ENCODE measurements at places on chromosomes 13 and 19. TPM values are rescaled to one million over a fixed set of nuclear protein-coding genes. Genes with fewer than 3 reads are reported as not detected.

- DNase-seq, result no peak
Measured at GRCh38 chr13:66665991-66666390, 564.1 kb downstream of the PCDH9 start.

DNA sequence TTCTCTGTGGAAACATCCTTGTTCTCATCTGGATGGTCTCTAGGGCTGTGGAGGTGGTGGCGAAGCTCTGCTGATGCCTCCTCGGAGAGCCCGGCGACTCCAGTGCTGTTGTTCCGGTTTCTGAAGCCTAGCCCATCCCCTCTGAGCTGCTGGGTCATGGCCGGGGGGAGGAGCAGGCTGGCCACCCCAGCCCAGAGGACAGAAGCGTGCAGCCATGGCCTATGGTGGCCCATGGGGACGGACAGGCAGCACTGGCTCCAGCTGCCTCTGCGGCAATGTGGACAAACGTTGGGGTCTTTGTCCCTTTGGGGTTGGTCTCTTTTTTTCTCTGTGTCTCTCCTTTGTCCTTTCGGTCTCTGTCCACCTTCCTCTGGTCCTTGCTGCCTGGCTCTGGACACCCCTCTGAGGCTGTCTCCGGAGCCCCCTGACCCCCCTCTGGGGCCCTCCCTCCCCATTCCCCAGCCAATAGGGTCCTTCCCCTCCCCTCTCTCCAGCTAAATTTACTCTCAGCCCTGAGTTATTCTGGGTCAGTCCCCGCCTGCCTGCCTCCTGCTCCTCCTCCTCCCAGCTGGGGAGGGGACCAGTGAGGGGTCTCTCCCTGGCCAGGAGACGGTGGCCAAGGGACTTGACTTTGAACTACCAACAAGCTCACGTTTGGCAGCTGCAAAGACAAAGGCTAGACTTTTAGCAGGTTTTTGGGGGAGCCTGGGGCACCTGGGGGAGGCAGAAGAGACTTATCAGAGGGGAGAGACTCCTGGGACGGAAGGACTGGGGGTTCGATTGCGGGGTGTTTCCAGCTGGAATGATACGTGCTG lies at the start of gene HRC:
TSS of gene HRC (minus strand) at position 392 of the 815 bp plus-strand sequence. CDS start at position 233, 159 bp downstream.
- no peak for DNase-seq

Gene ZSCAN4
- not detected for total RNA-seq

GRCh38 chr19:13629687-13630357 lies 123.5 kb upstream of the CACNA1A start:
- DNase-seq, result no peak

- peak; percentile 39 for DNase-seq
Measured at GRCh38 chr19:34961775-34962686, 2.0 kb downstream of the ZNF792 start.

Gene CATSPERD
- not detected for total RNA-seq

DNA sequence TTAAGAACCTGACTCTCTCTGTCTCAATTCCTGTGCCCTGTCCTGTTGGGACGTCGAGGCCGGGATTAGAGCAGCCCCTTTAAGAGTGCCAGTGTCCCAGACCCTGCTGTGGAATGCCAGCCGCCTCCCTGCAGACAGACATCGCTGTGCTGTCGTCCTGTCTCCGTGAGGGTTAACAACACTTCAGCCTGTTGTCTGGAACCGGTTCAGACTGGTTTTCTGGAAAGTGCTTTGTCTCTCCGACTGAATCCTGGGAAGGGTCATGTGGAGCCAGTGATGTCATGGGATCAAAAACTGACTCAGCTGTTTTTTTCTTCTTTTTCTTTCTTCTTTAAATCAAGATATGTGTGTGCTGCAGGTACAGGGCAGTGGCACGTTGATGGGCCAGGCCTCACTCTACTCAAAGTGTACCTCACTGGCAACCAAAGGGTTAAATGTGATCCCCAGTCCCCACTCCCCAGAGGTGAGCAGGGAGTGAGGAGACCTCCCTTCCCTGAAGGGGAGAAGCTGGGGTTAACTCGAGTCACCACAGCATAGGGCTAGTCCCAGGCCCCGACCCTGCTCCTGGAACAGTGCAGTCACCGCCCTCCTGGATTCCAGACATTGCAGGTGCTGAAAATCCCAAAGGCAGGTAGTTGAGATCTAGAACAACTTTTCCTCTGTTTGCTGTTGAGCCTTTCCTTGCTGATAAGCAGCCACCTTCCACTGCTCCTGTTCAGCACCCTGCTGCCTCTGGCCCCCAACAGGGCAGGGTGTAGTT lies 50.8 kb downstream of the TSSK6 start:
- no peak for DNase-seq

DNA sequence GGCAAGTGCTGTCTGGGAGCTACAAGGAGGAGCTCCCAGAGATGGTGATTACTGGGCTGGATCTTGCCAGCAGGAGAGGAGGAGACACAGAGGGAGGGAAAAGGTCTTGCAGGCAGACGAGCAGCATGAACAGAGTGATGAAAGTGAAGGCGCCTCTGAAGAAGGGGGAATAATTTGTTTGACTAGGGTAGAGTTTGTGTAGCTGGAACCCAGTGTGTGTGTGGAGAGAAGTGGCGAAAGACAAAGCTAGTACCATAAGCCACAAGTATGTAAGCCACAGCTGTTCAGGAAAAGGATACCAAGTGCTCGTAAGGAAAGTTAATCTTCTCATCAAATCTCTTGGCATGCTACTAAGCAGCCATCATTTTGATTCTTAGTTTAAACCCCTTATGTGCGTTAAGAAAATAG lies 5.4 kb downstream of the FLT1 start:
- DNase-seq, result no peak

DNA sequence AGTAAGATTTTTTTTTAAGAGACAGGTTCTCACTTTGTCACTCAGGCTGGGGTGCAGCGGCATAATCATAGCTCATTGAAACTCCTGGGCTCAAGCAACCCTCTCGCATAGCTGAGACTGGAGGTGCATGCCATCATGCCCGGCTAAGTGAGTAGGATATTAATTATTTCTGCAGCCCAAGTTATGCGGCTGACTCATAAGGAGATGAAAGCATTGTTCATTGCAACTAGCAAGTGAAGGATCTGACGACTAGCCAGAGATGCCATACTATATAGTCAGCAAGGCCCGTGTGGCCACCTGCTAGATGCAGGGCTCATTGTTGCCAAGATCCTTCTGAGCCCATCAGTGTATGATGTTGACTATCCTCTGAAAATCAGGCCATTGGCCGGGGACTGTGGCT lies 45.2 kb downstream of the ABCC4 start:
- DNase-seq, result no peak

DNA sequence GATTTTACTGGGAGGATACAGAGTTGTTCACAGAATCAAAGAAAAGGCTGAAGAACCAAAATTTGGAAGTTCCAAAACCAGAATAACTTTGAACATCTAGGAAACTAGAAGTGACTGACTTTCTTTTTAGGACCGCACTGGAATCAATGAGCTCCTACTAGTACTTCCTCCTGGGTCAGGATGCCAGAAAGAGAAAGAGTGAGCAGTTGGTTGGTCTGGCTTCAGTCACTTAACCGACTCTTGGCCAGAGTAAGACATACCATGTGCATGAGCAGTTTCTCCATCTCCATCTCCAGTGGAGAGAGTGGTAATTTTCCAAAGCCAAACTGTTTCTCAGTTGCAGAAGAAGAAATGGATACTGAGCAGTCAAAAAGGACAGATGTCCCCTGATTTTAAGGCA lies 27.1 kb upstream of the MTUS2 start:
- no peak for DNase-seq

Gene STOML3
- total RNA-seq, result 0.12 TPM

Gene UHRF1
- 10.0 TPM for total RNA-seq

DNA sequence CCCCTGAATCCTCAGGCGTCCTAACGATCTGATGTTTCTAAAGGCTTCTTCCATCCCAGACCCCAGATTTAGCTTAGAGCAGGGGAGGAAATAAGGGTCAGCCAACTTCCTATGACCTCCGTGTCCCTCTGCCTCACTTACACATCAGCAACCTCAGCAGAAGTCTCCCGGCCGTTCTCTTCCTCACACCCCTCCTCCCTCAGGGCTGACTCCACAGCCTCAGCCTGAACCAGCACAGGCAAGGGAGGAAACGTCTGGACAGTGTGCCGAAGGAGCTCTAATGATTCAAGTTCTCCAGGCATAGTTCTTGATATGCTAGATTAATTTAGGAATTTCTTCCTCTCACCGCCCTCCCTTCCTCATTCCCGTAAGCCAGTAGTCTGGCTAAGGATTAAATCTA lies 121.4 kb downstream of the NUFIP1 start:
- no peak for DNase-seq

Gene TNNT1
- total RNA-seq, result 0.70 TPM

Gene LIM2
- total RNA-seq, result not detected

Gene PRODH2
- total RNA-seq, result not detected

Gene CLPTM1
- 113 TPM for total RNA-seq

- no peak for DNase-seq
Measured at GRCh38 chr19:40688309-40688708, 2.1 kb downstream of the NUMBL start.

- DNase-seq, result no peak
Measured at GRCh38 chr13:67742478-67742877, 512.3 kb upstream of the PCDH9 start.

- DNase-seq, result no peak
Measured at GRCh38 chr13:20706661-20707060, 3.2 kb downstream of the IL17D start.

Gene ZNF8
- 4.1 TPM for total RNA-seq

GRCh38 chr13:103192511-103193135 lies 126.4 kb upstream of the SLC10A2 start:
- DNase-seq, result no peak

- DNase-seq, result no peak
Measured at GRCh38 chr13:26531742-26532141, 25.7 kb upstream of the WASF3 start.

- no peak for DNase-seq
Measured at GRCh38 chr13:98468361-98468760, 108.5 kb downstream of the STK24 start.

Gene DCT
- total RNA-seq, result not detected

Gene GET3
- 56.5 TPM for total RNA-seq

GRCh38 chr19:54518844-54519243 lies 16.2 kb downstream of the LAIR2 start:
- no peak for DNase-seq

- DNase-seq, result no peak
Measured at GRCh38 chr19:3975637-3976087, 4.8 kb upstream of the DAPK3 start.

Gene SH2D3A
- total RNA-seq, result 52.1 TPM

GRCh38 chr13:47726394-47726793 lies 274.7 kb downstream of the SUCLA2 start:
- DNase-seq, result no peak

Gene CYP2A7
- not detected for total RNA-seq

- DNase-seq, result no peak
Measured at GRCh38 chr13:85640727-85641126, 158.5 kb downstream of the SLITRK6 start.

DNA sequence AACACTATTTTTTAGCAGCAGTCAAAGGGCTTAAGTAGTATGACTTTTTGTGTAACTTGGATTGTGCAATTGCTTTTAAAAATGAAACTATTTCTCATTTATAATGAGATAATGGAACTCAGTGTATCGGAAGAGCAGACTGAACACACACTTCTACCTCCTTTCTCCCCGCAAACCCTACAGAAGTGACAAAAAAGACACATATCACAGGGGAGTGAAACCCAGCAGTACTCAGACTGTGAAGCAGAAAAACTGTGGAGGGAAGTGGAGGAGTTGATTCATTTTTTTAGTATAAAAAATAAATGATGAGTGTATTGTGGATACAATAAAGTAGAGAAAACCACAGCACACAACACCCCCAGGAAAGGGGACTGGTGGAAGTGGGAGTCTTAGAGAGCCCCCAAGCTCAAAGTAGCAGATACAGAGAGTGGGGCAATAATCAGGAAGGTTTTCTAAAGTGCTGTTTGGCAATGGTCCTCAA lies 9.7 kb downstream of the LPAR6 start:
- no peak for DNase-seq

Data from left colon (tissue), 2 donors.